Dorsolateral prefrontal cortex (tissue), 122 donors: ENCODE measurements at places on chromosomes 7 and 10. TPM values are rescaled to one million over a fixed set of nuclear protein-coding genes. Genes with fewer than 3 reads are reported as not detected.

A1CF gene
- not detected for total RNA-seq

- DNase-seq, result no peak
Measured at GRCh38 chr10:124705817-124706461, 38.2 kb downstream of the FAM53B start.

DNA sequence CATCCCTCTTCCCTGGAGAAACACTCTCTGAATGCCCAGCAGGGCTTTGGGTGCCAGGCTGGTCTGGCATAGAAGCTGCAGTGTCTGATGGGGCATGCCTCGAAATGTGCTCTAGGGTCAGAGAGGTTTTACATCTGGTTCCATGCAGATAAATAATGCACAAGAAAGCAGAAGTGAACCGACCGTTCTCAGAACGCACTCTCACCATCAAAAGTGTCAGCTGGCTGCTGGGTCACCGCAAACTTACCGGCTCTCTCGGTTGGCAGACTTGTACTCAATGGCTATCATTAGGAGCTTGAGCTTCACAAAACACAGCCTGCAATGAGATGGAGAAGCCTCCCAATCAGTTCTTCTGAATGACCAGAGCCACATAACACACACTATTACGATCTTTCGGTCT lies 610.0 kb downstream of the KCNMA1 start:
- DNase-seq, result no peak

DNA sequence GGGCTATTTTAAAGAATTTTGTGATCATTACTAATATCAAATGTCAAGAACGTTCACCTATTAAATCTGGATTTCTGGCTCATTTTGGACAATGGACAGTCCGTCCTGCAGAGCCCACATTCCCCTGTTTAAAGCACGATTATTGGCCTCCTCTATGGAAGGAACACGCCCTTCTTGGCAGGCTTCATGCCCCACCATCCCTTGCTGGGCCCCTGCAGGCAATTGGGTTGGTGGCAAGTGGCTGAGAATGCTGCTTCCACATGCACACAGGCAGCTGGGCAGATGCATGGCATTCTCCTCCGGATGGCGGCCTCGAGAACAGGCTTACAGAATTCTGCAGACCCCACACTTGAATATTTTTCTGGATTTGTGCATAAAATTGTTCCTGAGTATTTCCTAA lies 305.8 kb upstream of the MKI67 start:
- DNase-seq, result no peak

DNA sequence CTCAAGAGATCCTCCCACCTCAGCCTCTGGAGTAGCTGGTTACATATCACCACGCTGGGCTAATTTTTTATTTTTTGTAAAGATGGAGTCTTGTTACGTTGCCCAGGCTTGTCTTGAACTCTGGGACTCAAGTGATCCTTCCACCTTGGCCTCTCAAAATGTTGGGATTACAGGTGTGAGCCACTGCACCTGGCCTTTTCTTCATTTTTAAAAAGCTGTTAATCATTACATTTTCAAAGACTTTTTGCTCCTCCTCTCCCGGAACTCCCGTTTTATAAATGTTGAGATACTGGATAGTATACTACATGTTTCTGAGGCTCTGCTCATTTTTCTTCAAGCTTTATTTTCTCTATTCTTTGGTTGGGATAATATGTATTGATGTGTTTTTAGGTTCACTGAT lies 16.4 kb downstream of the AOAH start:
- no peak for DNase-seq
